Right ventricle myocardium inferior (tissue), 1 donor: ENCODE measurements at places on chromosomes 7 and 10. TPM values are rescaled to one million over a fixed set of nuclear protein-coding genes. Genes with fewer than 3 reads are reported as not detected.

GRCh38 chr10:31574577-31574976 lies 255.6 kb downstream of the ZEB1 start:
- no peak for DNase-seq

The CTAGE4 gene
- 0.30 TPM for total RNA-seq

DNA sequence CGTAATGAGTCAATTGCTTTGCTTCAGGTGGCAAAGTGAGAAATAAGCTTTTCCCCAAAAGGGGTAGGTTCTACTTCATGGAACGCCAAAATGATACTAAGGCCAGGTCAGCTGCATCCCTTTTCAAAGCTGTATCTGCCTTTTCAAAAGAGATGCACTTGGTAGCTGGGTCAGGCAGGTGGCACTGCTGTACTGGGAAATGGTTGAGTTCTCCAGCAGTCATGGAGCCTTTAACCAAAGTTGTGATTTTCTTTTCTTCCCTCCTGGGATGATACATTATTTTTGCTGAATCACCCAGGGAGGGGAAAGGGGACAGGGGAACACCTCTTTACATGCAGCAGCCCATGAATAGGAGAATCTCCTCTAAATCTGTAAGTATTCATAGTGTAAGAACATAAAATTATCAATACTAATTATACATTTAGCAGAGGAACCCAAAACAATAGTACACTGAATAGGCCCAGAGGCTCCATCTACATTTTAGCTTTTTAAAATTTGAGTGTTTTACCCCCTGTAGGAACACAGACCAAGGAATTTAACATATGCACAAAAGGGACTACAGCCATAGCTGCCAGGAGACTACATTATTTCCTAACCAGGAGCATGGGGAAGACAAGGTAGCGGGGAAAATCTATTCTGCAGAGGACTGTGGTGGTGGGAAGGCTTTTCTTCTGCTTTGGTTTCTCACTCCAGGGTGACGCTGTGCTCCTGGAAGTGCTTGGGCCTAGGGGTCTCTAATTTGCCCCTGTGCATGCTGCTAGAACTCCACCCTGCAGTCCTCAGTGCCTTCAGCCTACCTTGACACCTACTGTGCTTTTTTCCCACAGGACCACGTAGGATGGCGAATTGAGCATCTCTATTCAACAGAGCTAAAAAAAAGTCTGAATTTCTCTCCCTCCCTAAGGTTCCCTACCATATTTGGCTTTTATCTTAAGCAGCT lies 6.4 kb upstream of the GPR22 start:
- DNase-seq, result no peak

DNA sequence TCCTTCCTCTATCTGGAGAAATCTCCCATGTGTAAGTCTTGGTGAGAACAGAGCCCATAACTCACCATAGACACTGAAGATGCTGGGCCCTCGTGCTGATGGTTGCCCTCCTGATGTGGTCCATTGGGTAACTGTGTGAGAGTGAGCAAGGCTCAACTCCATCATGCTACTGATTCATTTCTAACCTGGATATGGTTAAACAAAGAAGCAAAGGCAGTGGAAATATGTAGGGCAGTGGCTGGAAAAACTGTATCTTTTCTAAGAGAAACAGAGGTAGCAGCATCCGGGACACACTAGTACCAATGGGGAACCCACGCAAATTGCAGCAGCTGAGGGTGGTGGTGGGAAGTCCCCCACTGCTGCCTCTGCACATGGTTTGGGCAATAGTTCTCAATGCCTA lies 221.7 kb downstream of the KLF6 start:
- DNase-seq, result no peak

GRCh38 chr7:42338231-42338915 lies 101.4 kb upstream of the GLI3 start:
- no peak for DNase-seq

GRCh38 chr10:71547876-71548846 lies 151.4 kb downstream of the CDH23 start:
- DNase-seq, result peak; percentile 82

The CLCN1 gene
- total RNA-seq, result not detected

DNA sequence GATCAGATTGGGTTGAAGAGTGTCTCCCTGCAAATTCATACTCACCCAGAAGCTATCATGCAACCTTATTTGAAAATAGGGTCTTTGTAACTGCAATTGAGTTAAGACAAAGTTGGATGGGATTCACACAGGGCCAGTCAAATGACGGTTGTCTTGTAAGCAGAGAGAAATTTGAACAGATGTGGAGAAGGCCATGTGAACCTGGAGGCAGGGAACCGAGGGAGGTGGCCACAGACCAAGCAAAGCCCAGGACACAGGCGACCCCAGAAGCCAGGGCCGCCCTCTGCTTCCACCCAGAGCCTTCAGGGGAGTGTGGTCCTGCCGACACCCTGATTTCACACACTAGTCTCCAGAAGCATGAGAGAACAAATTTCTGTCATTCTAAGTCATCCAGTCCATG lies 140.8 kb downstream of the SFMBT2 start:
- no peak for DNase-seq

GRCh38 chr7:6551016-6551511 lies at the start of gene GRID2IP:
Gene GRID2IP (minus strand): TSS chr7:6551461. CDS start chr7:6551436, 25 bp downstream.
- no peak for DNase-seq

The ANKRD2 gene
- total RNA-seq, result 418 TPM

The LRRD1 gene
- not detected for total RNA-seq

- DNase-seq, result no peak
Observed at GRCh38 chr10:124109261-124109660, 15.9 kb upstream of the CHST15 start.

DNA sequence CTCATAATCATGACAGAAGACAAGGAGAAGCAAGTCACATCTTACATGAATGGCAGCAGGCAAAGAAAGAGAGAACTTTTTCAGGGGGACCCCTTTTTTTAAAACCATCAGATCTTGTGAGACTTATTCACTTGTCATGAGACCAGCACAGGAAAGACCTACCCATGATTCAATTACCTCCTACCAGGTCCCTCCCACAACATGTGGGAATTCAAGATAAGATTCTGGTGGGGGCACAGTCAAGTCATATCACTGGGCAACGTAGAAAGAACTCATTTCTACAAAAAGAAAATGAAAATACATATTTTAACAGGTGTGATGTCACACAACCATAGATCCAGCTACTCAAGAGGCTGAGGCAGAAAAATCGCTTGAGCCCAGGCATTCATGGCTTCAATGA lies 304.1 kb downstream of the IPMK start:
- no peak for DNase-seq

The SMURF1 gene
- total RNA-seq, result 9.6 TPM

DNA sequence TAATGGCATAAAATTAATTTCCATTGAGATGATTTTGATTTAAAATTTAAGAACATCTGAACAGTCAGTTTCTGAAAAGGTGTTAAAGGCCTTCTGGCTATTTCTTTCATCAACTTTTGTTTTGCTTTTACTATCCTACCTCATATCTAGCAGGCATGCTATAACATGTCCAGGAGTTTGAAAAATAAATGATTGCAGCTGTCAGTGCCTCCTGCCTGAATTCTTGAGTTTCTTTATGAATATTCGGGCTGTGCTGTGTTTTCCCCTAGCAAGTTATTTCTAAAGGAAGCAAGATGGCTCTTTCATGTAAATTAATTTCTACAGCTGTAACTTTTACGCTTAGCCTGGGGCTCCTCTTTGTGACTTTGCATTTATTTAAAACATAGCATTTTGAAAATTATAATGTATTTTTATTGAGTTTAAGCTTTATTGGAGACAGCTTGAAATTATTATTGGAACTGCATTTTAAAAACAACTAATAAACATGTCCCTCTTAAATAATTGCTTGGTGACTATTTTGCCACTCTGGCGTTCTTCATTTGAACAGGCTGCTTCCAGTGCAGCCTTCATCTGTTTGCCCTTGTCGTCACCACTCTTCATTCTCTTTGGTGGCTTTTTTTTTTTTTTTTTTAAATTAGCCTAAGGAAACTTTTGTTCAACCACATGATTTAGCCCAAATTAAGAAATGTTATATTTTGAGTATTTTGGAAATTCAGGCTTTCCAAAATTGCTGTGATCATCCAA lies 1083.4 kb upstream of the LRRN3 start:
- no peak for DNase-seq

GRCh38 chr10:57962839-57963238 lies 304.9 kb downstream of the IPMK start:
- no peak for DNase-seq

The LIPM gene
- total RNA-seq, result not detected

The RNF148 gene
- total RNA-seq, result 0.32 TPM

The DRGX gene
- total RNA-seq, result not detected

GRCh38 chr7:82549616-82550285 lies 106.2 kb upstream of the CACNA2D1 start:
- DNase-seq, result no peak

DNA sequence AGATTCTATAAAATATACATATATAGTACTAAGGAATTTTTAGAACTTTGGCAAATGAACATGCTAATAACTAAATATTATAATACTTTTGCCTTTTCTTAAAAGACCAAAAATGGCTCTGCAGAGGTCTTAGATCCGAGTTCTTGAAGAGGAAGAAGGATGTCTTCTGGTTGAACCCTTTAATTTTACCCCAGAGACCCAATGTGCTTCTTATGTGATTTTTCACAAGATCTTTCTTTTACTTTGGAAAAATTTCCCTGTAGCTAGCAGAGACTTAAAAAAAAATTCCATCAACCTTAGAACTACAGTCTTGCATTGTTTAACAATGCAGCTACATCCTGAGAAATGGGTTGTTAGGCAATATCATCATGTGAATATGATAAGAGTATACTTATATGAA lies 663.2 kb downstream of the PARD3 start:
- DNase-seq, result no peak

DNA sequence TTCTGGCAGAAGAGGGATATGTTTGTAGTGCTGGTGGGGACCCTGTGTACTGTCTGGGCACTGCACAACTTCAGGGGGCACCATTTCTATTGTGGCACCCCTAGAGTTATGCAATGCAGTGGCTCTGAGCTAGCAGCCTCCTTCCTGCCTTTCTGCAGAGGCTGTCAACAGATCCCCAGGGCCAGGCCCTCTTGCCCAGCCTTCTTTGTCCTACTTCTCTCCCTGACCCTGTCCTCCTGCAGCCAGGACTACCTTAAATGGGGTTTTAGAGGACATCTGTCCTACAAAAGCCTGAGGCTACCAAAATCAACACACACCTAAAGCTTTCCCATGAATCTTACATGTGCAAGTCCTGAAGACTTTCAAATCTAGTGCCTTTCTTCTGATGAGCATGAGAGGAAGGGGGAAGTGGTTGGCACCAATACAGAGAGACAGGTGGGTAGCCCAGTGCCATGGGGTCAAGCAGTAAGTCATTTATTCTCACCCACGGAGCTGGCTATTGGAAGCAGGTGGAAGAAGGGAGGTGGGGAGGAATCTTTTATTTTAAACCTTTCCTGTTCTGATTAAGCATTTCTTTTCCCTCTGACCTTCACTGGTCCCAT lies 2.4 kb downstream of the SPOCK2 start:
- no peak for DNase-seq

DNA sequence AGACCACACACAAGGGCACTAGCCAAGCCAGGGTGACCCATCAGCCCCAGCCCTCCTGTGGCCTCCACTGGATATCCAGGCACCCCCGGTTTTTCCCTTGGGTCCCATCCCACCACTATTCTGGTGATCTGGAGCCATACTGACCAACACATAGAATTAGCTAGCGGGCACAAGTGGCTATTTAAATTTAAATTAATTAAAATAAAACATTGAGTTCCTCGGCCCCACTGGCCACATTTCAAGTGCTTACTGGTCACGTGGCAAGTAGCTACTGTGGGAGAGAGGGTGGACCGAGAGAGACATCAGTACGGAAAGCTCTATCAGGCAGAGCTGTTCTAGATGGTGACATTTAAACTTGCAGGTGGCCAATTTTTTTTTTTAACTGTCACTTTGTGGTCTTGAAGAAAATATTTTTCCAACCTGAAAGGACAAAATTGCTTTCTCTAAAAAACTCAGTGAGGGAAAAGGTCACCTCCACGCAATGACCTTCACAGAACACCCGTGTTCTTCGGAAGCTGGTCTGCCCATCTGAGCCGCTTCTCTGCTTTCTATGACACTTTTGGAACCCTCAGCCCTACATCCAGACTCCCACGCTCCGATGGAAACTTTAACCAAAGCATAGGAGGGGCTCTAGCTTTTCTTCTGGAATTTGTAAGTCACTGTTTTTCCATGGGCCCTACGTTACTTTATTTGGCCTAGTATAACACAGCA lies 30.0 kb downstream of the HIPK2 start:
- DNase-seq, result no peak

- no peak for DNase-seq
Observed at GRCh38 chr7:52053525-52053924, 736.9 kb upstream of the COBL start.

GRCh38 chr10:116287906-116288501 lies 15.0 kb upstream of the GFRA1 start:
- DNase-seq, result no peak

DNA sequence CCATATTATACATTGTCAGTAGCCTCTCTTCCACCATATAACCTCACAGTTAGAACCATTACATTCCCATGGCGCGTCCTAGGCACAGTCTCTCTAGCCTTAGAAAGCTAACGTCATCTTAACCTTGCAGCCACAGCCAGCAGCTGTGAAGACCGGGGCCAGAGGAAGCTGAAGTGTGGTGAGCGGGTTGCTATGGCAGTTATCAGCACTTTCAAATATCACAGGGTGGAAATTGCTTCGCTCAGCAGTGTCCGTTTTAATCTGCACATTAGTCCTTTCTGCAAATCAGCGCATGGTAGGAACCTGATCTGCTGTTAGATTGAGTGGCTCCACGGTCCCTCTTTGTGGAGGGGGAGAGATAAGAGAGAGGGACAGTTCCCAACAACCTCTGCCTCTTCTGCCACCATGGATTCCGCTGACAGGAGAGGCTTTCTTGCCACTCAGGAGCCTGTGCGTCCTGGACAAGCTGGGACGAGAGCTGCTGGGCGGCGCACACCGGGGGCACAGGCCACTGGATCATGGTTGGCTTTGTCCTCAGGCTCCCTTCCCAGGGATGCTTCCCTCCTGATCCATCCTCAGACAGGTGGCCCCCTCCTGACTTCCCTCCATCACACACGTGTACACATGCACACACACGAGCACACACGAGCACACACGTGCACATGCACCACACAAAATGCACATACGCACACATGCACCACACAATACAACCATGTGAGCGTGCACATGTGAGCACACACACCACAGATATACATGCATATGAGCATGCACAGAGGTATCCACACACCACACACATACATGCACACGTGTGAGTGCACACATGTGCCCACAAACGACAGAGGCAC lies 93.8 kb downstream of the WDR37 start:
- no peak for DNase-seq

The TRRAP gene
- 14.3 TPM for total RNA-seq

GRCh38 chr7:38171623-38172391 lies 6.2 kb upstream of the STARD3NL start:
- no peak for DNase-seq

The PON3 gene
- total RNA-seq, result 0.57 TPM

The TEX47 gene
- total RNA-seq, result not detected
